ENCODE measurements at places on chromosomes 3 and 15.

GRCh38 chr15:40357723-40358470 is at the start of gene DISP2:
TSS of gene DISP2 (plus strand) at chr15:40358219. CDS start at chr15:40358322, 103 bp downstream.
- DNase-seq: peak; percentile 36

DNA sequence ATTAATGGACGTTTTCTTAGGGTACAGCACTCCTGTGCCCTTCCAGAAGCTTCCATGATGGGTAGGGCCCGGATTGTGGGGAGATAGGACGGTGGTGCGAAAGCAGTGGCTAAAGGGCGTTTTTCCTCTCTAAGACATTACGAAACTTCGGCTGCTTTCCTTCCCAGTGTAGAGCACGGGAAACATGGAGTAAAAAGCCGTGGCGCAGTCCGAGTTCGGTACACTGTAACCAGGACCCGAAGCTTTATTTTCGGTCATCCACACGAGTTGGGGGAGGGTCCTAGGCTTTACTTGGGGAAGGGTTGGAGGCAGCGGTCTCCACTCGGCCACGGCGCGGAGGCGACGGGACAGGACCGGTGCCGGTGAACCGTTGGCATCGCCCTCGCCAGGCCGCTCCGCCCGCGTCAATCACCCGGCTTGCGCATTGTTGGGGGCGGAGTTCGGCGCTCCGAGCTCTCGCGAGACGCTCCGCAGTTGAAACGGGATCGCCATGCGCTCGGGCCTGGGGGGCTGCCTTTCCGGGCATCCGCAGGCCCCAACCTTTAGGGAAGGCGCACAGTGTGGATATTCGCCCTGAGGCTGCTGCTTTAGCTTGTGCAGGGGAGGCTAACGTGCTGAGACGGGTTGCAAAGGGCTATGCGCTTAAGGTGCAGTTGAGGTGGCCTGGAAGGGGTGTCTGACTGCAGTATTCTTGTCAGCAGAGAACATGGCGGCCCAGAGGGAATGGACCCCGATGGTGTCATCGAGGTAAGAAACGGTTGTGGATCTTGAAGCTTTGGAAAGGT is 546 bp downstream of the EIF4A2 start:
- DNase-seq: no peak

- no peak for DNase-seq
Measured at GRCh38 chr3:46463868-46464241, 850 bp downstream of the LTF start.

- no peak for DNase-seq
Measured at GRCh38 chr15:96146726-96147125, 183.8 kb upstream of the NR2F2 start.

- no peak for DNase-seq
Measured at GRCh38 chr15:86267892-86268291, 188.2 kb downstream of the AGBL1 start.

DNA sequence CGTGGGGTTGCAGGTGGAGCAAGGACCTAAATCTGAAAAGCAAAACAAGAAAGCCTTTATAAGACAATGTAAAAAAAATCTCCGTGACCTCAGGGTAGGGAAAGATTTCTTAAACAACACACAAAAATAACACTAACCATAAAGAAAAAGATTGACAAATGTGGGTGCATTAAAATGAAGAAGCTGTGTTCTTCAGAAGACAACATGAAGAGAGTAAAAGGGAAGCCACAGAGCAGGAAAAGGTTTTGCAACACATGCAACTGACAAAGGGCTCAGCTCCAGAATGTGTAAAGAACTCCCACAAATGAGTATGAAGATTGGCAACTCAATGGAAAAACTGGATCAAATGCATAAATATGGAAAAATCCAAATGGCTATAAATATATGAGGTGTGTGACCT is 74.2 kb downstream of the MAGEF1 start:
- DNase-seq: no peak

DNA sequence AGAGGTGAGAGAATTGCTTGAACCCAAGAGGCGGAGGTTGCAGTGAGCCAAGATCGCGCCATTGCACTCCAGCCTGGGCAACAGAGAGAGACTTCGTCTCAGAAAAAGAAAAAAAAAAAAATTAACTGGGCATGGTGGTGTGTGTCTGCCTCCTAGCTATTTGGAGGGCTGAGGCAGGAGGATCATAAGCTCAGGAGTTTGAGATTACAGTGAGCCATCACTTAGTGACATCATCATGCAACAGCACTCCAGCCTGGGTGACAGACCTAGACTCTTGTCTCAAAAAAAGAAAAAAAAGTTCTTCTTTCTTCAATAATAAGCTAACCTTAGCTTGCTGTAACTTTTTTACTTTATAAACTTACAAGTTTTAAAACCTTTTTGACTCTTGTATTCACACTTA is 99.8 kb downstream of the SLMAP start:
- DNase-seq: no peak

DNA sequence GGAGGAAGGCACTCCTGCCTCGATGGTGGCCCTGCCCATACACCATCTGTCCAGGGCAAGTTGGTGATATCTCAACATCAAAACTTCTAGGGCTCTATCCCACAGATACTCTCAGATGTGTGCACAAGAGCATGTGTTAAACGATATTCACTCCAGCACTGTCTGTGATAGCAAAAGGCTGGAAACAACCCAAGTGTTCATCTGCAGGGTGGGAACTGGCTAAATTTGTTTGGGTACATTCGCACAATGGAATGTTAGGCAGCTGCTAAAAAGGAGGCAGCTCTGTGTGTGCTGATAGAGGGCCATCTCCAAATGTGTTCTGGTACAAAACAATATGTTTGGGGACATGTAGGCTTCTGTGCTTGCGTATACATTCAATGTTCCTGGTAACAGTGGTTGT is 19.8 kb downstream of the IGDCC4 start:
- no peak for DNase-seq

- no peak for DNase-seq
Measured at GRCh38 chr15:45585069-45585791, 1.9 kb upstream of the BLOC1S6 start.

DNA sequence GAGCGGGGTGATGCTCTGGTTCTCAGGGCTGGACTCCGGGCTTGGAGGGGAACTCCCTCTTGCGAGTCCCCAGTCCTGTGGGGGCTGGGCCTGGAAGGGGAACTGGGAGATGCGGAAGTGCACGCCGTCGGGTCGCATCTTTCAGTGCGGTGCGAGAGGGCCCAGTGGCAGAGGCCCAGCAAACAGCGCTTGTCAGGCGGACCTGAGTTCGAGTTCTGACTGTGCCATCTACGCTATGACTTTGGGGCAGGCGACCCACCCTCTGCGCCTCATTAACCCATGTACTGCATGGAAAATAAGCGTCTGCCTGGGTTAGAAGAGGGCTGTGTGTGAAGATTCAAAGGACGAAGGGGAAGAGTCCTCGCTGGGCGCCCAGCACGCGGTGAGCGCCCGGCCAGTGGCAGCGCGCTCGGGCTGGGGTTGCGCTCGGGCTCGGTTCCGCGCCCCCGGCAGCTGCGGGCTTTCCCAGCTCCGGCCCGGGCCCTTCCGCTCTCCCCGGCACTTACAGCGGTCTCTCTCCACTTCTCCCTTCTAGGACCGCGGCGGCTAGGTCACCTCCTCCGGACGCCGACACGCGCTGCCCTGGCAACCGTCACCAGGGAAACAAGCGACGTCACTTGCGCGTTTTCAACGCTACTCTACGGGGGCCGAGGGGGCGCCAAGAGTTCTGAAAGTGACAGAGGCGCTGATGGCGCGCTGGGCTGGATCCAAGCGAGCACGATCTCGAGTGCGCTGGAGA is at the start of gene CCDC13:
Gene CCDC13, minus strand, starts transcription at position 584 of the 739 bp plus-strand sequence. CDS start 14,908 bp downstream, outside the sequence.
- DNase-seq: peak; percentile 18

GRCh38 chr3:105542282-105543019 is 175.7 kb downstream of the ALCAM start:
- DNase-seq: no peak

GRCh38 chr3:168157099-168157700 is 61.5 kb upstream of the GOLIM4 start:
- no peak for DNase-seq

DNA sequence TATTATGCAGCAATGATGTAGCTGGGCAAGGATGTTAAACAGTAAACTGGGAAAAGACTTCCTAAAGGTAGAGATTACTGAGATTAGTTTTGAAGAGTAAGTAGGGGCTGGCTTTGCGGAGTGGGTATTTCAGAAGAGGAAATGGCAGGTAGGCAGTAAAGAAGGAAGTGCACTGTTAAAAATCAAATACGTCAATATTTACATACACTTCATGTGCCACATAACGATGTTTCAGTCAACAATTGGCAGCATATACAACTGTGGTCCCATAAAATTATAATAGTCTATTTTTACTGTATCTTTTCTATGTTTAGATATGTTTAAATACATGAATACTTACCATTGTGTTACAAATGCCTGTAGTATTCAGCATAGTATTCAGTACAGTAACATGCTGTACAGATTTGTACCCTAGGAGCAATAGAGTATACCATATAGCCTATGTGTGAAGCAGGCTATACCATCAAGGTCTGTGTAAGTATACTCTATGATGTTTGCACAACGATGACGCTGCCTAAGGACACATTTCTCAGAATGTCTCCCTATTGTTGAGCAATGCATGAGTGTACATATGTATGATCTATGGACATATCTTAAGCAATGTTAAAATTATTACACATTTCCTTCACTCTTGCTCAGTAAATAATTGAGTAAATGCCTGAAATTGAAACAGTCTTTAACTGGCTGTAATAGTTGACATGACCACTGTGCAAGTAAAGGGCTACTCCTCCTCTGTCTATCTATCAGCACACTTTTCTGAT is 196.7 kb downstream of the ISL2 start:
- no peak for DNase-seq

GRCh38 chr15:88077296-88078020 is 179.1 kb downstream of the NTRK3 start:
- no peak for DNase-seq

DNA sequence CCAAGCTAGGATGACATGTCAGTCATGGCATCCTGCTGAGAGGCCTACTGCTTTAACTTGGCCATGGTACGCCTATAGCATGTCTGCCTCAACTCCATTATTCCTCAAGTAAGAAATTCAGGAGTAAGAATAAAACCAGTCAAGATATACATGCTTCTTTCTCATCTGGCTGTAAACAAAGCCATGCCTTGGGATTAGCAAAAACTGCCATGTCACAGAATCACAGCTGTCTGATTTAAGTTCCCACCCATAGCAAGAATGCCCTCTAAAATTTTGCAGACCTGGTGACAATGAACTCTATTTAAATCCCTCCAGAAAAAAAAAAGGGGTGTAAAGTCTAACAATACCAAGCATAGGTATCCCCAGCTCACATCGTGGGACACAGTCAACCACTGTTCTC is 55.6 kb upstream of the ACAN start:
- no peak for DNase-seq

DNA sequence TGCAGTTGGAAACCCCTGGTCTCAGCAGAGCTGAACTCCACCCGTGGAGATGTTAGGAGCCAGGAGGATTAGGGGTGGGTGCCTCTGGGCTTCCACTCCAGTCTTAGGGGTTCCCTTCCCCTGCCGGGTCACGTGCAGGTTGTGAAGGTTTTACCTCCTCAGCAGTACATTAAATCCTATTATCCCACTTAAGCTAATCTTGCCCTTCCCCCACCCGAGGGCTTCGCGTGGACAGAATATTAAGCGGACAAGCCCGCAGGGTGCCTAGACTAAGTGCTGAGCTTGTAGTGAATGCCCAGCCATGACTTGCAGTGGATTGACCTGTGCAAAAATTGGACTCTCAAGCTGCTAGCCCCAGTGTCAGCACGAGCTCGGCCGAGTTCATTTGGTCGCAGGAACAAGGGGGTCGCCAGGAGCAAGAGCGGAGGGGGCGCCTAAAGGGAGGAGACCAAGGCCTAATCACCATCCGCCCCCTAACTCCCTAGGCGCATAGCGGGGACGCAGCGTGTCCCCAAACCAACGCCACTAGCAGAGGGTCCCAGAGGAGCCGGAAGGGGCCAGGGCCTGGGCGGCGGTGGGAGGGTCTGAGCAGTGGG is 498 bp upstream of the SEMA4B start:
- no peak for DNase-seq

DNA sequence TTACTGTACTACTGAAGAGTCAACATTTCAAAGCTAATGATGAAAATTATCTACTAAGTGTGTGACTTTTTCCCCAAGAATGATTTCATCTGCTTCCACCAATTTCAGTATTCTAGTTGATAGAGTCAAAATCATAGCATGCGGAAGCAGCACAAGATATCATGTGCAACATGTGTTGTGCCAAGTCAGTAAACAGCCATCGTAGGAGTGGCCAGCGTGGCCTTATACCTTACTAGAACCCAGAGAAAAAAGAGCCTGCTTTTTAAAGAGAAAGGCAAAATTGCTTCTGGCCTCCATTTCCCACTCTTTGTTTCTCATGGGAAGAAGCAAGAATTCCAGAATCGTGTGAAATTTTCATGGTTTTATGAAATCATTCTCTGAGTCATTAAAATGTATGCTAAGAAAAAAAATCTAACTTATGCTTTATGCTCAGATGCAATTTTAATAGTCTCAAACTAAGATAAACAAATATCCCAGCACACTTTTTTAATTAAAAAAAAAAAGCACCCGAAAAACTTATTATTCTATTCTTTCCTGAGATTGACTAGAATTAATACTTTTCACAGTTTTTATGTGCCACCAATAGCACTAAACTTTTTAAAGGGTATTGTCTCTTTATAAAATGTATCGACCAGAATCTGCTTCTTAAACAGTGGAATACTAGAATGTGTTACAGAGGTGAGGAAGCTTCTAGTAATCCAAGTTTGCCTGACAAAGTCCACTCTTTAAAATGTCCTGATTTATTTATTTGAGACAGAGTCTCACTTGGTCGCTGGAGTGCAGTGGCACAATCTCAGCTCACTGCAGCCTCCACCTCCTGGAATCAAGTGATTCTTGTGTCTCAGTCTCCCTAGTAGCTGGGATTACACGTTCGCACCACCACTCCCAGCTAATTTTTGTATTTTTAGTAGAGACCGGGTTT is 87.3 kb downstream of the MBNL1 start:
- no peak for DNase-seq

- DNase-seq: no peak
Measured at GRCh38 chr3:155411500-155412223, 118.2 kb upstream of the STRIT1 start.

- no peak for DNase-seq
Measured at GRCh38 chr3:141807277-141808033, 44.2 kb downstream of the GRK7 start.

GRCh38 chr3:114449271-114450007 is 155.6 kb downstream of the TIGIT start:
- DNase-seq: peak; percentile 38

- peak; percentile 82 for DNase-seq
Measured at GRCh38 chr3:113287803-113288648, 76.7 kb downstream of the BOC start.

DNA sequence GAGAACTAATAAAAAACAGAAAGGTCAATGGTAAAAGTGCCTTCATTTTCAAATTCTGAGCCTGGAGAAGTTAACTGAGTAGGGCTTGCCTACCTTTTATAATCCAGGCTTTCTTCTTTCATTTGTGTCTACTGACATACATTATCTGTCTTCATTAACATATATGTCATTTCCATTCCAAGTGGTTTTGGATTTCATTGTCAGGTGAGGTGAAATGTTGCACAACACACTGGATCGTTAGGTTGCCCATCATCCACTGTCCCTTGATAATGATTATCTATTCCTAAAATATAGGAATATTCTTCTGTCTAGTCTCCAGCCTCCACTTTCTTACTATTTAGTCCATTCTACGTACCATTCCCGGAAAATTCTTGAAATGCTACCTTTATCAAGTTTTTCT is 55.0 kb upstream of the CP start:
- DNase-seq: no peak
